C1 segment of cervical spinal cord (tissue), 14 donors: ENCODE measurements at places on chromosomes 2 and 18.

GRCh38 chr2:85785871-85786270, 32.1 kb downstream of the ATOH8 start:
- no peak for DNase-seq

- DNase-seq: no peak
Measured at GRCh38 chr18:524466-524865, 24.0 kb upstream of the COLEC12 start.

DNA sequence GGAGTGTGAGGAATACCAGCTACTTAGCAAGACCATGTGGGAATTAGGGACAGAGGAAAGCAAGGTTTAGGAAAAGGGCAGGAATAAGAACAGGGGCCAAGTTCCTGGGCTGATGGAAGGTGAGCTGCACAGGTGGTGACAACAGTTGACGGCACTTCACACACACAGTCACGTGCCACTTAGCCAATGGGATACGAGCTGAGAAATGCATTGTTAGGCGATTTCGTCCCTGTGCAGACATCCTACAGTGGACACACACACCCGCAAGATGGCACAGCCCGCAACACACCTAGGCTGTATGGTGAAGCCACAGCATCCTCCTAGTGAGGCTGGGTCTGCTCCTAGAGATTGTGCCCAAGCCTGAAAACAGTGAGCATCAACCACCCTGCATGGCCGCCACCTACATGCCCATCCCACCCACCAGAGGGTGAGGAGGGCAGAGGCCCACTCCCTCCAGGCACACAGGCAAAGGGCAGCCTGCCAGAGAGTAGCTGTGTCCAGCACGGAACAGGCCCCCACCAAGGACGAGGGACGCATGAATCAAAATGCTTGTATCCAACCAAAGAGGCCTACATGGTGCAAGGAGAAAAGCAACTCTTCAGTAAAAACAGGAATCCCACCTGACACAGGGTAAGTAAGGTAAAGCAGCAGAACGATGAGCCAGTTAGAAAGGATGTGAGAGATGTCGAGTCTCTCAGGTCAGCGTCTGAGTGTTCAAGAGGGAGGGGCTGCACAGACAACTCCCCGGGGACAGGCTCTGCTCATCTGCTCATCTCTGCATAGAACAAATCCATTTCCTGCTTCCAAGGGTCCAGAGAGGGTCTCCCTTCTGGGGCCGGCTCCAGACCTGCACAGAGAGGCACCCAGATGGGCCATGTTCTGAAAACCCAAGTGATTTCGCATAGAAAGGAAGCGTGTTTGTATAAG, 51.3 kb downstream of the ZNF516 start:
- no peak for DNase-seq

DNA sequence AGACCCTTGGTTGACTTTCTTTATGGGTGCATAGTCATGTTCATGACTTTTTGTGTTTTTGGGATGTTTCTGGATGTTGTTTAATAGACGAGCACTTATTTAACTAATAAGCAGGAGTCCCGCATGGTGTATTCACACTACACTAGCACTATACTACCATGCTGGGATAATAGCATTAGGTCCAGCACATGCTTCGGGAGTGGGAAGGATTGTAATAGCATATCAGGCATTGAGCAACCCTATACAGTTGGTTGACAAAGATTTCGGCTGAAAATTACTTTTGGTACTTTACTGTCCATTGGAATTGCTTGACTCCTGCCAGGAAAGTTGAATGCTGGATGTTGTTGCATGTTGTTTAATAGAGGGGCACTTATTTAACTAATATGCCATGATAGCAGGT, 2.8 kb downstream of the SH3RF3 start:
- no peak for DNase-seq

DNA sequence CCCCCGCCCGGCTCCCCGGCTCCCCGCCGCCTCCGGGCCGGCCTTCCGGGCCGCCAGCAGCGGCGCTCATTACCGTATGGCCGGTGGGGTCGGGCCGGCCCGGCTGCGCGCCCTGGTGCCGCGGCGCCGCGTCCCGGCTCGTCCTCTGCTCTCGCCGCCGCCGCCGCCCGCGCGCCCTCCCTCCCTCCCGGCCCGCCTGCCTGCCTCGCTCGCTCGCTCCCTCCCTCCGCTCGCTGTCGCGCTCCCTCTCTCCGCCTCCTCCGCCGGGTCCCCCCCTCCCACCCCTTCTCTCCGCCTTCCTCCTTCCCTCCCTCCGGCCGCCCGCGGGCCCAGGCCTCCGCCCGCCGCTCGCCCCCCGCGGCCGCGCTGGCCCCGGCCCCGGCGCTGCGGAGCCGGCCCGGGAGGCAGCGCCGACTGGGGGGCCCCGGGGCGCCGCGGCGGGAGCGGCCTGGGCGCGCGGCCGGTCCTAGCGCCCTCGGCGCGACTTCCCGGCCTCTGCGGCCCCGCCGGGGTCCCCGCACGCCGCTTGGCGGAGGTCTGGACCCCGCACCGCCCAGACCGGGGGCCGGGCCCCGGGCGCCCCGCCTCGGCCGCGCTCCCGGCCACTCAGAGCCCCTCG, at the start of gene DNMT3A:
Gene DNMT3A, minus strand, starts transcription at position 173 of the 619 bp plus-strand sequence. CDS start 27,941 bp downstream, outside the sequence.
- DNase-seq: peak; percentile 73

DNA sequence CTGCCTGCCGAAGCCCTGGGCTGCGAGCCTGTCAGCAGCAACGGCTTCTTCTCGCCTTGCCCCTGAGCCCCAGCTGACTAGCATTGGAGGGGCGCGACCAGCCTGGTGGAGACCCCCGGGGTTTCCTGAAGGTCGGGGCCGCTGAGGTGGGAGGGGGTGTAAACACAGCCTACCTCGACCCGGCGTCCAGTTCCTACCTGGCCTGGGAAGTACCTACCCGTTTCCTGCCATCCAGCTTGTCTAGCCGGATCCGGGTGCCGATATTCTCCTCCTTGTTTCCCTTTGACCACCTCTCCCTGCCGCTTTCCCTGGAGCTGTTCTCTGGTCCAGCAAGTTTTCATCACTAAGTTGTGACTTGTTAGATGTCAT, 511 bp downstream of the MOB4 start:
- DNase-seq: peak; percentile 9

GRCh38 chr18:49464718-49465598, 4.5 kb upstream of the DYM start:
- no peak for DNase-seq

DNA sequence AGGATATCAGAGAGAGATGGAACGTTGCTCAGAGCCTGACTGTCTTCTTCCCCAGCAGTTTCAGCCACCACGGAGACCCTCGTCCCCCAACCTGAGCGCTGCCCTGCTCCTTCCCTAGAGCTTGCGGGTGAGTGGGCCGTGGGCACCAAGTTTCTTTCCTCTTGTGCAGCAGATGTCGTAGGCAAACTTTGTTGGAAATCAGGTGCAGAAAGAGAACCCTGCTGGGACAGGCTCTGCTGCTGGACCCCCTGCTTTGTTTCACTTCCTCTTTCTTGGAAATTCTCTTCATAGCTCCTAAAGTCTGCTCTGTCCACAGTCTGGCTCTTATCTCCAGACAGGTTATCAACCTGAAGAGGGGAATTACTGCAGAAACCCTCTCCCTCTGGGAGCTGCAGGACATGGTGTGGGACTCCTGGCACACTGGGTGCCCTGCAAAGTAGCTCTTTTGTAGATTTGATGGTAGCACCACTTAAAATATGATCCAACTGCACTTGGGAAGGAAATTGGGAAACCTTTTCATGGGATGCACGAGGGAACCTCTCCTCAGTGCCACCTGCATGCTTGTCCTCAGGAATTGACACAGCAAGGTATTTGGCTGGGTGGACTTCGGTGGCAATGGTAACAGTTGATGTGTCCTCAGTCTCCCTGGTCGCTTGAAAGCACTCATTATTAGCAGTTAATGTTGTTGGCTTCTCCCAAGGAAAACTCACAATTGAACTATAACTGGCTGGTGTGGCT, 92.2 kb downstream of the ALPK2 start:
- DNase-seq: peak; percentile 4

- DNase-seq: no peak
Measured at GRCh38 chr2:96528006-96528699, 8.4 kb upstream of the ARID5A start.

- no peak for DNase-seq
Measured at GRCh38 chr2:127394492-127394891, 6.7 kb upstream of the MAP3K2 start.

- DNase-seq: no peak
Measured at GRCh38 chr18:44536046-44536445, 144.6 kb upstream of the SETBP1 start.

GRCh38 chr2:236659758-236660150, 90.1 kb downstream of the ACKR3 start:
- no peak for DNase-seq

GRCh38 chr18:25516121-25516520, 164.2 kb upstream of the ZNF521 start:
- DNase-seq: no peak

- no peak for DNase-seq
Measured at GRCh38 chr2:172430678-172431077, 3.3 kb downstream of the ITGA6 start.

DNA sequence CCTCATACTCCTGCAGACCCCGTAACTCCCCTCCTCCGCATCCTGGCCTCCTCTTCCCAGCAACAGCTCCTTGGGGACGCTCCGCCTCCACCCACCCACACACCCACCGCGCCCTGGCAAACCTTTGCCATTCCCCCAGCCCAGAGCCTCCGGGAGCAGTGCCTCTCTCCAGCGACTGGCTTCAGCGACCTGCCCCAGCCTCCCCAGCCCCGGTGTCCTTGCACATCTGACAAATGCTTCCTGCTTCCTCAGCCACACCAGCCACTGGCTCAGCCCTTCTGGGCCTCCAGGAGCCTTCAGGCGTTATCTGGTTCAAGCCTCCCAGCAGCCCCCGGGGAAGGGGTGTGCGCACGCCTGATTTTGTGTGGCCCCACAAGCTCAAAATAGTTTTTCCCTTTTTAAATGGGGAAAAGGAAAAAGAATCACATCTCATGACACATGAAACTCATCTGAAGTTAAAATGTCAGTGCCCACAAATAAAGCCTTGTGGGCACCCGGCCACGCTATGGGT, 14.2 kb downstream of the ESPNL start:
- no peak for DNase-seq

DNA sequence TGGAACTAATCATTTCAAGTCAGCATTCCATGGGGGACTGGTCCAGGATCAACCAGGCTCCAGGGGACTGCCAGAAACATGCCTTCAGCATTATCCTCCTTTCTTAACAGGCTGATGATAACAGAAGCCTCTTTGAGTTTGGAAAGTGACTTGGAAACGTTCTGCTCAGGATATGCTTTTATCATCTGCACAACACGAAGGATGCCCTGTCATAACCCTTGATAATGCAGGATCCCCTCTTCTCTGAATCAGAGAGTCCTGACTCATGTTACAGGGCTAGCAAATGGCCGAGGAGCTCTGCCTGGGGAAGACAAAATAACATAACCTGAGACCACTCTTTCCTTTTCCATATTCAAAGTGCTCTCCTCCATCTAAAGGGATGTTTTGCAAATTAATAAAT, 6.7 kb downstream of the SCYGR3 start:
- DNase-seq: no peak

DNA sequence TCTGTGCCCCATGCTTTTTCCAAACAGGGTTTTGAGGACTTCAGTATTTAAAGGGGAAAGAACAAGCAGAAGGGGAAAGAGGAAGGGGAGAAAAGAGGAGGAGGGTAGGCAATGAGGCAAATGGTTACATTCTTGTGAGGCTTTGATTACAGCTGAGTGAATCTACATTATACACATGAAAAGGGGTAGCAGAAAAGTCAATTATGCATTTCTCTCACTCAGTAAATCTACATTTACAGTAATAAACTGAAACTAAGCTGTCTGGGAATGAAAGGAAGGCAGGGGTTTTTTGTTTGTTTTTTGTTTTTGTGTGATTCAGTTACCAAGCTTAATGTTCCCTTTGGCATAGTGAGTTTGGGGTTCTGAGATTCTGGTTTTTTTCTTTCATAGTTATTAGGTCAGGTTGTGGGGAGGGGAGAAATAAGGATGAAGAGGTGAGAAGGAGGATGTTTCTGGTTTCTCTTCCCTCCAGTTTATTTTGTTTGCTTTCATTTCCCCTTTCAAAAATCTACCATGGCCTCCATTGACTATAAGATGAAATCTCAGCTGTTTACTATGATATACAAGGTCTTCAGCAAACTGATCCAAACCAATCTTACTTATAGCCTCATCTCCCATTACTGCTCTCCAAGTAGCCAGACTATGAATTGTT, 18.7 kb downstream of the C18orf63 start:
- DNase-seq: no peak

DNA sequence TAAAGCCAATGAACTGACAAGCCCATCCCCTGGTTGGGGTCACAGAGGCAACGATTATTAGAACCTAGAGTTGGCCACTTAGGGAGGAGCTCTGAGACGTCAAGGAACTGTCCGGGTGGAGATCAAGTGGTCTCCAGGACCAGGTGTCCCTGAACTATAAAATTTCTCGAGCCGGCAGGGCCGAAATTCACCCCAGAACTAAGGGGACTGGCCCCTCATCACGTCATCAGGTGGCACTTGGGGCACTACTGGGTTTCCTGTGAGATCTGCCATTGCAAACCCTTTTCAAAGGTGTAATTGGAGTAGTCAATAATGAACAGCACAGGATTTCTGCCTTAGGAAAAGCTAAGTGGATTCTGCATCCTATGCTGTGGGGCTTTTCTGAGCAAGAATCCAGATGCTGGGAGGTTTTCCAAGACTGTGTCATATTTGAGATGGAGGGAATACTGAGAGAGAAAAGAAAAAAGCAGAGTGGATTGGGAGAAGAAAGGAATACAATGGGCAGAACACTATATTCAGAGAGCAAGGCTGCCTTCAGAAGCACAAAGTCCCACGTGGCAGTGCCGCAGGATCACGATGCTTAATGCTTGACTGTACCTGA, 113.6 kb downstream of the ALPK2 start:
- no peak for DNase-seq

- no peak for DNase-seq
Measured at GRCh38 chr2:9313443-9313842, 106.8 kb downstream of the ASAP2 start.

GRCh38 chr2:38248255-38248654, 128.8 kb downstream of the ATL2 start:
- DNase-seq: no peak
